ENCODE measurements at places on chromosomes 13 and 19.

DNA sequence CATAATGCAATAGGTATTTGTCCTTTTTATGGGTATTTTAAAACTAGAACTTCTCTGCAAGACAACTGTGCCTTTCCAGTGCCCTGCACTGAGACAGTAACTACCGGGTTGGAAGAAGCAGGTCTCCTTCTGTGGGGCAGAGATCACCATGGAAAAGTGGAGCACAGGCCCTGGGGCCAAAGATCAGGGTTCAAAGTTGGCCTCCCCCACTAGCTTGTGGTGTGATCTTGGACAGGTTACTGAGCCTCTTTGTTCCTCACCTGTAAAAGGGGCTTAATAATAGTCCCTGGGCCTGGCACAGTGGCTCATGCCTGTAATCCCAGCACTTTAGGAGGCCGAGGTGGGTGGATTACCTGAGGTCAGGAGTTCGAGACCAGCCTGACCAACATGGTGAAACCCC is 68.3 kb downstream of the CEBPG start:
- DNase-seq: no peak

DNA sequence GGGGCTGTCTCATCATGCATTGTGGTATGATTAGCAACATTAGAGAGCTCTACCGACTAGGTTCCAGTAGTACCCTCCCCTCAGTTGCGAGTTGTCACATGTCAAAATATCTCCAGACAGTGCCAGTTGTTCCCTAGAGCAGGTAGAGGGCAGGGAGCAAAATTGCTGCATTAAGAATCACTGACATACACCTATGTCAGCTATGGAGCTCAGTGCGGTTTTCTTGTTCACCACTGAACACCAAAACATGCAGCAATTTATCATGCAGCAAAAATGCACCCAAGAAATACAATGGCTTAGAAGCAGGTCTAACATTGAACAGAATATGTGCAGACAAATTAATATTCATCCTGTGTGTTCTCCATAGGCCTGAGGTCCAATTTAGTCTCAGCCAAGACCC is 186.9 kb upstream of the STARD13 start:
- DNase-seq: no peak

GRCh38 chr19:34259367-34260095 is 5.2 kb downstream of the GARRE1 start:
- peak; percentile 67 for DNase-seq

DNA sequence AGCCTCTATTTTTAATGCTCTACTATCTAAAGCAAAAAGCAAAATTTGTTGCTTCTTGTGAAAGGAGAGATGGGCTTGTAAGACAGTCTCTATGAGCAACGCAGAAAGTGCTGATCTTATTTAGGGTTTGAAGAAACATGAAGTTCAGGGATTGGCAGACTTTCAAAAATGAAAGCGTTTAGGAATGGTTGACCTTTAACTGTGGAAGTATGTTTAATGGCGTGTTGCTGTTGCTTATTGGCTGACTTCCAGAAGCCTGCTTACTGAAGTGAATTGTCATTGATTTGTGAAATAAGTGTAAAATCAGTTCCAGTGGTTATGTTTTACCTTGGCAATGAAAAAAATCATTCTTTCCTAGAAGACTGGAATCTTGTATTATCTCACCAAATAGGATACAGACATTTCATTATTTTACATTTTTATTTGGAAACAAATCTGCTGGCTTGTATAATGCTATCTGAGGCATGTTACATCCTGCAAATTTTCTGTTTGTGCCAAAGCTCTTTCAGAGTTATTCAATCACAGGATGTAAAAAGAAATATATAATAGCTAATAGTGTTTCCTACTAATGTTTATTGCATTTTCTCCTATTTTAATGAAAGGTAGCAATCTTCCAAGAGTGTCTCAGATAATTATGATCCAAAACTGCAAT is 221.3 kb upstream of the SLITRK6 start:
- DNase-seq: no peak

GRCh38 chr19:1139126-1139525 is 34.9 kb downstream of the SBNO2 start:
- DNase-seq: no peak

Data from EH (cell line).